ENCODE measurements at places on chromosomes 7 and 10. TPM values are rescaled to one million over a fixed set of nuclear protein-coding genes. Genes with fewer than 3 reads are reported as not detected.

NRP1 gene
- total RNA-seq: 147 TPM

HOXA11 gene
- not detected for total RNA-seq

ZNF107 gene
- total RNA-seq: 3.2 TPM

ANKRD7 gene
- total RNA-seq: 0.89 TPM

LIPJ gene
- not detected for total RNA-seq

SPDYE9 gene
- not detected for total RNA-seq

POLR2J gene
- 41.2 TPM for total RNA-seq

TRIL gene
- total RNA-seq: 0.84 TPM
